ENCODE measurements at places on chromosomes 3 and 15.

- peak; percentile 27 for DNase-seq
These were observed 8.8 kb downstream of the RASGRP1 start for GRCh38 chr15:38555686-38556334.

DNA sequence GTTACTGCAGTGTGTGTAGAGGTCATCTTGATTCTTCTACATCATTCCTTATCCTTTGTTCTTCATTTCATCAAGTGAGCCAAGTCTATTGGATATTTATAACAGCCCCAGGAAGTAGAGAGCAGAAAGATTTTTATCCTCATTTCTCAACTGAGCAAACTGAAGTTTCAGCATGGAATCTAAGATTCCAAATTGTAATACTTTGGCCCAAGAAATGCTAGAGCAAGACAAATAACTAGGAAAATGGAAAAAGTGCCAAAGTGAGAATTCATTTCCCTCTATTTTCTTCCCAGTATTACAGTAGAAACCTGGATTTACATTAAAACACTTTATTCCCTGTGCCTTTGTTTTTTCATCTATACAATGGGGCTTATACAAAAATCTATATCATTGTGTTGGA, 346.8 kb downstream of the ARPP21 start:
- no peak for DNase-seq

DNA sequence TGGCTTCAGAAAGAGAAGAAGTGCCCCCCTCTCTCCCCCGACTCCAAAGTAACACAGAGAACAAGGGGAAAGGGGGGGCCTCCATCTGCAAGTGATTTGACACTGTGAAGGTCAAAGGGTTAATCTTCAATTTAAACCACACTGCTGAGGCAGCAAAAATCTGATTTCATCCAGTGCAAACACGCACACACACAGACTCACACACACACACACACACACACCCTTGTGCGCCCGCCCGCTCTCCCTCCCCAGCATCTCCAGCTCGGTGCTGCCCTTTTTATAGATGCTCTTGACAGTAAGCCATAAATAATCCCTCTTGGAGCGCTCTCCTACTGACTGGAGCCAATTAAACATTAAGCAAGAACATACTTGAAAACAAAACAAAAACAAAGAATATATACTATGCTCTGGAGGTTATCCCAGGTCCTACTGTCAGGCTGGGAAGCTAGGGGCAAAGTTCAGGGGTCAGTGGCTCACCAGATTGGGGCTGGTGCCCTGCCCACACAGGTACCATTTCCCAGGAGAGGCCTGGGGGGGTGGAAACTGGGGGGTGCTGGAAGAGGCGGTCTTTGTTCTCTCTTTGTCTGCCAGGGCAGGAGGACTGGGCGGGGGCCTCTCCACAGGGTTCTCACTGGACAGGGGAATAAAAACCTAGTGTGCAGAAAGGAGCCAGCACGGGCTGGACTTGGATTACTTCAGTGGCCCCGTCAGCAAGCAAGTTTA, 16.3 kb downstream of the BMF start:
- peak; percentile 93 for DNase-seq

- no peak for DNase-seq
These were observed 19.8 kb upstream of the NUDT16 start for GRCh38 chr3:131361464-131362421.

GRCh38 chr3:34872406-34872805, 766.9 kb upstream of the ARPP21 start:
- no peak for DNase-seq

GRCh38 chr3:129793319-129793718, 100.2 kb downstream of the TMCC1 start:
- no peak for DNase-seq

- no peak for DNase-seq
These were observed 25.0 kb downstream of the CRYGS start for GRCh38 chr3:186519021-186519658.

GRCh38 chr15:101156509-101157159, 95.2 kb downstream of the CHSY1 start:
- DNase-seq = peak; percentile 29

DNA sequence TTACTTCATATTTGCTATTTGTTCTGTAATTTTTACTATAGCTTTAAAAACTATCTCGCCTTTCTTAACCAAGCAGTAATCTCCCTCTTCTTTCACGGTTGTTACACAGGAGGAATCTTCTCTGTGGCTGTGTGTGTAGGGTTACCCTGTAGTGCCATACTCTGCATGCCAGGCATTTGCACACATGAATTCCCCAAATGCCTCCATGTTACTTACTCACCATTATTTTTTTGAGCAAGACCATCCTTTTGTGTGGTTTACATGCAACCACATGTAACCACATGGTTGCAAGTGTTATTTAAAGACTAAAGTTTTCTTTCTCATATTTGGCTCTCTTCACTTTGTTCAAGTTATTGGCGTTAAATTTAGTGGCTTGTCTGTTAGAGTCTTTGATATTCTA, 45.5 kb downstream of the HPS3 start:
- DNase-seq = no peak

- peak; percentile 84 for DNase-seq
These were observed 79.8 kb downstream of the NECTIN3 start for GRCh38 chr3:111151438-111151837.

GRCh38 chr15:22810033-22810852, 23.8 kb downstream of the NIPA1 start:
- no peak for DNase-seq

DNA sequence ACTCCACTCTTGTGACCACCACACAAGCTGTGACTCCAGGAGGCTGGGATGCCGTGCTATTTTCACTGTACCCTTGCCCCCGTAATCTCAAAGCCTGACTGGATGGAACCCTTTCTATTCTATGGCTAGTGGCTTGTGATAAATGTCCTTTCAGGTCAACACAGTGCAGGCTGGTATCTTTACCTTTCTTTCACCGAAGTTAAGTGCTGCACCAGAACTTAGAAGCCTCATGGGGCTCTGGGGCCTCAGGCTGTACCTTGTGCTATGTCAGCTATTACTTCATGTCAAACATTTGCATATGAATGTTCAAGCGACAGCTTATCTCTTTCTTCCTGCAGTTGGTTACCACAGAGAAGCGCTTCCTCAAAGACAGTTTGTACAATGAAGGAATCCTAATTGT, 66.8 kb downstream of the RPL39L start:
- no peak for DNase-seq

DNA sequence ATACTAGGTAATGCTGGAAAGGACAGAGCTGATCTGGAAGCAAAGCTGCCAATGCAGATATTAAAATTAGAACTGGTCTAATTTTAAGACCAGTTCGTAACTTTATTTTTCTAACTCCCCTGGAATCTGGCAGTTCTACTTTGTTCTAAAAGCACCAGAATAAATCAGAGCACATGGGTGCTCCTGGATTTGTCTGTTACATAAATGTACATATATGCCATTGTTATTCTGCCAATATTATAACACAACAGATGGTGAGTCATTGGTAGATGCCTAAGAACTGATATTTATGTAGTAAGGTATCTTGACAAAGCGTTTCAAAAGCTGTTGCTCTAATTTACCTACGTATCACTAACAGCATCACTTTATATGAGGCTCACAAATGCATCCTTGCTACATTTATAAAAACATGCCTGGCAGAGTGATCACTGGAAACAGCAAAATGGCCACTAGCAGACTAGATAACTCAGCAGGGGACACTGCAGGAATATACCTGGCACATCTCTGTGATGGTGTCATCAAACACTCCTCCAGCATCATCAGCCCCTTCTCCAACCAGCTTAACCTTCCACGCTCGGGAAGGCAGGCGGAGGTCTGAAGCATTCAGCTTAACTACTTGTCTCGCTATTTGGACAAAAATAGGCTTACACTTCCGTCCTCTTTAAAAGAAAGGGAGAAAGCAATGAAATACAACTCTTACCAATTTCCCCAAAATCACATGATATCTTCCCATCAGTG, 26.2 kb downstream of the FBXL22 start:
- no peak for DNase-seq

DNA sequence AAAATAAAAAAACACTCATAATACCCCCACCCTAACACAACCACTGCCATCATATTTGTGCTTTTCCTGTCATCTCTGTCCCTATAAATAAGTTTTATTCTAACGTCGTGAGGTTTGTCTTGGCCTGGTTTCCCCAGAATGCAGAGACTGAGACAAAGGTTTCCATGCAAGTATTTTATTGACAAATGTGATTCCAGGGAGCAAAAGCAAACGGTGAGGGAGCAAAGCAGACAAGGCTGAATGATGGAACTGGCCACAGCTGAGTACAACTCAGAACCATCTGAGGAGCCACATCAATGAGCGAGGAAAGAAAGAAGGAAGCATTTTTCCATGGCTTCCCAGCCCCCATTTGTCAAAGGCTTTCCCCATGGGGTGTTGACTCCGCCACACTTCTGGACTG, 37.7 kb upstream of the LARS2 start:
- no peak for DNase-seq

DNA sequence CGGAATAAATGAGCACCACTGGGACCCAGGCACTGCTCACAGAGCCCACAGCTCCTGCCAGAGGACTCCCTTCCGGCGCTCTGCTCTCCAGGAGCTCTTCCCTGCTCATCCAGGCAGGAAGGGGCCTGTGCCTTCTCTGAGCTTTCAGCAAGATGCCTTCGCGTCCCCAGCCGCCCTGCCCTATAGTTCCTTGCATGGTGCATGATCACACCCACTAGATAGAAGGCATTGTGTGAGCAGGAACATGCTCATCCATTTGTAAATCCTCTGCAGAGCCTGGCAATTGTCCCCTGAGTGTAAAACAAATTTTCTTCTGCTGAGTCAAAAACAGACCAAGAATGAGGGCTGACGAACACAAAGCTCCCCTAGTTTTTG, 181.6 kb downstream of the MEGF11 start:
- DNase-seq = peak; percentile 13

GRCh38 chr3:131730581-131730980, 227.8 kb upstream of the MRPL3 start:
- DNase-seq = peak; percentile 24

DNA sequence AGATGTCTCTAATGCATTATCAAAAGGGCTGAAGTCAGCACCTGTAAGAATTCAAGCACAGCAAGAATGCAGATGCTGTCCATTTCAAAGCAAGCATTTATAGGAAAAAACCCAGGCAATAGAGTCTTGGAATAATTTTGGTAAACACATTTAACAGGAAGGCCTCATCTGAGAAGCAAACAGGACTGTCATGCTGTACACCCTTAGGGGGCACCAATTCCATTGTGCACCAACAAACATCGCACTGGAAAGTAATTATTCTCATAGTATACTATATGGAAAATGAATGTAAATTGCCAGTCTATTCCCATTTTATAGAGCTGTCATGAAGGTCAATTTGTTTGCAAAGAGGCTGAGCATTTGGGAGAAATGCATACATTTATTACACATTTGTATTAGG, 247.3 kb upstream of the SUCLG2 start:
- no peak for DNase-seq

DNA sequence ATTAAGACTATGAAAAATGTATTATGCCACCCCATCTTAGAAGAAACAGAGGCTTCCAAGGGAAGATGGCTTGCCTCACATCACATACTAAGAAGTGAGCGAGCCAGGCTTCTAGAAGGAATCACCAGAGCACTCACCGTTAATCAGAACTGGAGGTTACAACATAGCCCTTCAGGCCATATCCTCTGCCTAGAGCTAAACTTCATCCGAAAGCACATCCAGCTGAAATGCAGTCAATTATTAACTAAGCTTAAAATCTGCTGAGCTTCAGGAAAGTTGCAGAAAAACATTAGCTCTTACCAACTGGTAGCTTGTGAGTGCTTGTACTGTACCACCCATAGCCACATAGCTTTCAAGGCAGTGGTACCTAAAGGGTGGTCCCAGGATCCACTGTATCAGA, 483.2 kb downstream of the TBL1XR1 start:
- no peak for DNase-seq

DNA sequence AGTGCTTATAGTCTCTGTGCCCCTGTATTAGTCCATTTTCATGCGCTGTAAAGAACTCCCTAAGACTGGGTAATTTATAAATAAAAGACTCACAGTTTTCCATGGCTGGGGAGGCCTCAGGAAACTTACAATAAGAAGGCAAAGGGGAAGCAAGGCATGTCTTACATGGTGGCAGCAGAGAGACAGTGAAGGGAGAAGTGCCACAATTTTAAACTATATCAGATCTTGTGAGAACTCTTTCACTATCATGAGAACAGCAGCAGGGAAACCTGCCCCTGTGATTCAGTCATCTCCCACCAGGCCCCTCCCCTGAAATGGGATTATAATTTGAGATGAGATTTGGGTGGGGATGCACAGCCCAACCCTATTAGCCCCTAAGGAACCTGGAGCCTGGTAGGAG, 243.2 kb downstream of the EDEM1 start:
- DNase-seq = no peak

DNA sequence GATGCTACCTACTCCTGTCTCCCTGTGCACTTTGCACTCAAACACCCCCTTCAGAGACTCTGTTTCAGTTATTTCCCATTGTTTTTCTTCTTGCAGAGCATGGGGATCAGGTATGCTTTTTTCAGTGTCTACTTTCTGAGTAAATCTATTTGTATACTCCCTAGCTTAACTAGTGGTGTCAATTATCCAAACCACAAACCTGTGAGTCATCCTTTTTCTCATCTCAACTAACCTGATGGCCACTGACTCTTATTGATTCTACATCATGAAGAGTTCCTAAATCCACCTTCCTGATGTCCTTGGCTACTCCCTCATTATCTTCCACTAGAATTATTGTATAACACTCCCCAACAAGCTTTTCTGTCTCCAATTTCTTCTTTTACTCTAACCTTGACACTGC, 68.0 kb downstream of the DIPK2A start:
- DNase-seq = peak; percentile 39

GRCh38 chr15:31481142-31481541, 154.5 kb downstream of the KLF13 start:
- no peak for DNase-seq

DNA sequence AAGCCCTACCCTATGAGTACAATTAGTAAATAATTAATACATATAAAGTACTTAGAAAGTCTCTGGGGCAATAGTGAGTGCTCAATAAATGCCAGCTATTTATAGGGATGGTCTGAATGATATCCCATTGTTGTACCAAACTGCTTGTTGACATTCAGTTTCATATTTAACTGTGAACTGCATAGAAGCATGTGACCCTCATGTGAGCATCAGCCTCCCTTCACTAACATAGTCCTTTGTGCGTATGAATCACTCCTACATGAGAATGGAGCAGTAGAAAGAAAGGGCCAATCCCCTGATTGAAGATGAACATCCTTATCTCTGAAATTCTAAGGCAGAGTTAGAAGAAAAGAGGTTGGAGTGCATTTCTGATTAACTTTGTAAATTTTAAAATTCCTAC, 68.7 kb upstream of the ATP10A start:
- no peak for DNase-seq

DNA sequence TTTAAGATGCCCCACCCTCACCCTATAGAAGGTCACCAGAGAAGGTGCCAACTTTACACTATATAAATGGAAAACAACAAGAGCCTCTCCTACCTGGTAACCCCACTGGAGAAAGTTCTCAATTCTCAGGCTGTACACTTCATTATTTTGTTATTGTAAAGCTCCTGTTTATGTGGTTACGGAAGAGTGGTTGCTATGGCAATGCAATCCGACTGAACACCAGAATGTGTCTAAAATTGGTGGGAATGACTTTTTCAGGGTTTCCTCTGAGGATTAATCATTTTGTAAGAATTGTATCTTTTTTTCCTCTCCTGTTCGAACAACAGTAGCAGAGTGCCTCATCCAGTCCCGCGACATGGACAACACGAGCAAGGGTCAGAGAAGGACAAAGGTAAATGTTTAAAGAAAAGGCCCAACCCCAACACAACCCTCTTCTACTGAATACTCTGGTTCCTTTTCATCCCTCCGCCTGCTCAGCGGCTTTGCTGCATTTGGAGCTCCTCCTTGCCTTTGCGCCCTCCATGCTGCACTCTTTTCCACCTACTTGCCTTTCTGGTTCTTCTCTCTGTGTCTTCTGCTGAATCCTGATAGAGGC, 45.3 kb downstream of the DGKG start:
- no peak for DNase-seq

All from foreskin fibroblast (primary cell).